ENCODE measurements at places on chromosomes 13 and 19.

- no peak for DNase-seq
These were observed 99.3 kb downstream of the DLEU7 start for GRCh38 chr13:50744116-50744660.

DNA sequence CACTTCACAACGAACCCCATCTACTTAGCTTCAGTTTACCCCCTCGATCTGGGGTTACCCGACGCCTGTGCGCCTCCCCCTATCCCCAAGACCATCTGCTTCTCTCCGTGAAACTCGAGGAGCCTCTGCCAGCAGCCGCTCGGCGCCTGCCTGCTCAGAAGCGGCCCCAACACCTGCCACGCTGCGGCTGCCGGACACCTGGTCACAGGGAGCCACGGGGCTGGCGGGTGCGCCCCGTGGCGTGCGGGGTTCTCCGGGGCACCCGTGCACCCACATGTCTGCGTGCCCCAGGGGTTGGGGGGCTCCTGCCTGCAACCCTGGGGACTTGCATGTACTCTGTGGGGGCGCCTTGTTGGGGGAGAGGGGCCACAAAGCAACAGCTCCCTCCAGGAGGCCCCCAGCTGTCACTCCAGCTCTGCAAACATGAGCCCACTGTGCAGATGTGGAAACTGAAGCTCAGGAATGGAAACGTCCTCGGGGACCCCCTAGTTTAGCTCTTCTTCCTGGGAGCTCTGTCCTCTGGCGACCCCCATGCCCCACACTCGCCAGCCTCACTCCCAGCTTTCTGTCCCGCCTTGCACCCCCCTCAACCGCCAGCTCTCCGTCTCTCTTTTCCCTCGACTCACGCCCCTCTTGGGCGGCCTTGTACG lies 7.0 kb upstream of the SEMA6B start:
- DNase-seq: no peak

- DNase-seq: no peak
These were observed 52.8 kb downstream of the COL4A2 start for GRCh38 chr13:110359840-110360301.

- no peak for DNase-seq
These were observed 268.4 kb downstream of the FOXO1 start for GRCh38 chr13:40398065-40398464.

GRCh38 chr19:46294494-46294893 lies 2.3 kb upstream of the HIF3A start:
- no peak for DNase-seq

GRCh38 chr19:19591133-19591825 lies 27.2 kb downstream of the PBX4 start:
- DNase-seq: no peak

- no peak for DNase-seq
These were observed 5.3 kb downstream of the ZNF557 start for GRCh38 chr19:7074705-7075282.

DNA sequence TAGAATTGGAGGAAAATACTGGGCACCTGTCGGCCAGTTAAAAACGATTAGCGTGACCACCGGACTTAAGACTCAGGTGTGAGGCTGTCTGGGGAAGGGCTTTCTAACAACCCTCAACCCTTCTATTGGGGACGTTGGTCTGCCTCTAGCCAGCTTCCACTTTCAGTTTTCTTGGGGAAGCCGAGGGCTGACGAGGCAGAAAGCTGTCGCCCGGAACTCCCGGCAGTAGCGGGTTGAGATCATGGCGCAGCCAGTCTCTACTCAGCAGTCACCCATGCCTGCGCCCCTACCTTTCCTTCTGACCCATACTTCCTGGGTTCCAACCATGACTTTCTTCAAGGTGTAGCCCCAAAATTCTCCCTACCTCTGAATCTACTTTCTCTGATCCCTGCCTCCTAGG lies 1424.1 kb downstream of the SLITRK1 start:
- DNase-seq: no peak

GRCh38 chr19:53880711-53881481 lies 1.1 kb upstream of the PRKCG start:
- no peak for DNase-seq

DNA sequence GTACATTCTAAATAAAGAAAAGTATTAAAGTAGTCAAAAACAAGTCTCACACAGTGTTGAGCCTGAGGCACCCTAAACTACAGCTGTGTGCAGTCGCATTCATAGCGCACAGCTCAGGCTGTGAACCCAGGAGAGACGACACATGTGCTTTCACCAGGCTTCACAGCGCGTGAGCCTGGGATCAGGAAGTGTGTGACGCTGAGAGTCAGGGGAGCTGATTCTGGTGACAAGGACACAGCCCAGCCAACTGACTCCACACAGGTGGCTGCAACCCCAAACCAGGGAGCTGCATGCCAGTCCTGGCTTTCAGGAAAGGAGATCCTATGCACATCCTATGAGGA lies 41.6 kb downstream of the COL4A1 start:
- peak; percentile 33 for DNase-seq

- DNase-seq: no peak
These were observed 5.6 kb downstream of the LIPE start for GRCh38 chr19:42421591-42422031.

DNA sequence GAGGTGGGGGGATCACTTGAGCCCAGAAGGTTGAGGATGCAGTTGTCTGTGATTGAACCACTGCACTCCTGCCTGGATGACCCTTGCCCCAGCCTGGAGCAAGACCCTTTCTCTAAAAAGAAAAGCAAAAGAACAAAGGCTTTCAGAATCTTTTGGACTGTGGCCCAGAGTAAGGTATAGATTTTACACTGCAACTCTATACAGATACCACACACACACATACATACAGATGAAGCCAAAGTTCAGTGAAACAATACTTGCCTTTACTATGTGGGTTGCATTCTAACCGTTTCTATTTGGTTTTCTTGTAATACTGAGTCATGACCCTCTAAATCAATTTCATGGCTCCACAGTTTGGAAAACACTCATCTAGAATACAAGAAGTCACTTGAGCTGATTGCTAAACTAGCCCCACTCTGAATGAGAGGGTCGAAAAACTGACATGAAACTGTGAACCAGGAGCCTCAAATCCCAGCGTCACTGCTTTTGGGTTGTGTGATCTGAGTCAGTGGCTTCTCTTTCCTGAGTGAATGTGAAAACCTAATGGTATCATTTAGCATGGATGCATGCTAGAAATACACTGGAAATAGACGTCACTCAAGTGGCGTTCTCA lies 756.1 kb downstream of the UQCRFS1 start:
- no peak for DNase-seq

GRCh38 chr13:89862691-89863036 lies 1484.8 kb upstream of the MIR17HG start:
- DNase-seq: no peak

DNA sequence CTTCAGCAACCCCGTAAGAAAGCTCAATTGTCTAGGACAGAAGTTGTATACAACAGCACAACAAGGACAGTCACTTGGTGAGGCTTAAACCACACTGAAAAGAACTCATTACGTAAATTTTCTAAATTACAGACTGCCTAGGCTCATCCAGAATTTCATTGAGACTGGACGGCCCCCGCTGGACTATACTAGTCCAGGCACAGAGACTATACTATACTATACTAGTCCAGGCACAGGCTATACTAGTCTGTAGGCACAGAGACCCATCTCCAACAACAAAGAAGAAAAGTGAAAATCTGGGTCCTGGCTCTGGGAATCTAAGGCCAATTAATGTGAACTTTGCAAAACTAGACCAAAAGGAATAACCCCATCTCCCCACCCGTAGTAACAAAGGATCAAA lies 700 bp downstream of the ZNF816 start:
- no peak for DNase-seq

- peak; percentile 67 for DNase-seq
These were observed 1.7 kb downstream of the GTF3A start for GRCh38 chr13:27425918-27426630.

GRCh38 chr19:23262920-23263319 lies 12.7 kb upstream of the ZNF724 start:
- DNase-seq: no peak

- DNase-seq: no peak
These were observed 12.5 kb downstream of the NLRP8 start for GRCh38 chr19:55959996-55960675.

GRCh38 chr13:20360041-20360491 lies 127.9 kb upstream of the GJB6 start:
- no peak for DNase-seq

- DNase-seq: no peak
These were observed 599 bp downstream of the ZIC2 start for GRCh38 chr13:99982036-99982730.

GRCh38 chr19:40529093-40529954 lies 47.3 kb upstream of the SHKBP1 start:
- DNase-seq: peak; percentile 87

- no peak for DNase-seq
These were observed 5.3 kb upstream of the KPTN start for GRCh38 chr19:47489072-47489914.

DNA sequence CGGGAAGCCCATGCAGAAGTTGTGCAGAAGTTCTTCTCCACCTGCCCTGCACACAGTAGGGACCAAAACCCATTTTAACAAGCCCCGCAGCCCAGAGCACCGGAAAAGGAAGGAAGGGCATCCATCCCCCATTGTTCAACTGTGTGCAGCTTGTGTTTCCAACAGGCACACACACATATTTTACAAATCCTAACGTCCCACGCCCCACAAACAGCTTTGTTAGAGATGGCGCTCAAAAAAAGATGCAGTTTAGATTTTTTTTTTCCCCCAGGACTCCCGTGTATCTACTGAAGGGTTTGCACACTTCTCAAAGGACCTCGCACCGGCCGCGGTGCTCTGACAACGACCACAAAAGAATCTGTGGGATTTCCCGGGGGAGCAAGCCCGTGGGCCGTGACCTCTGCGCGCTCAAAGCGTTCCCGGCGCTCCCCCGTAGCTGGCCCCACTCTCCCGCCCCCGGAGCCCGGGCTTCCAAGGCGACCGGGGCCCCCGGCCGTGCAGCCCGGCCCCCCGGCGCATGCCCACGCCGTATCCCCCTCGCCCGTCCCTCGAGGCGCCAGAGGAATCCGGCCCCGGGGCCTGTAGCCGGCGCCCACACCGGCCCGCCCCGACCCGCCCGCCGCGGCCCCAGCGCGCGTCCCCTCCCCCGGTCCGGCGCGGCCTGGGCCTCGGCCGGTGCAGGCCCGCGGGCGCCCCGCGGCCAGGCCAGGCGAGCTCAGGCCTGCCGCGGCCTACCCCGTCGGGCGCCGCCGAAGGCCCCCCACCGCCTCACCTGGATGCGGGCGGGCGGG lies 523 bp downstream of the ELAVL1 start:
- DNase-seq: no peak

- DNase-seq: no peak
These were observed 9.5 kb upstream of the ERVV-1 start for GRCh38 chr19:53004242-53004641.

GRCh38 chr19:39183104-39183503 lies 13.7 kb upstream of the NCCRP1 start:
- no peak for DNase-seq

DNA sequence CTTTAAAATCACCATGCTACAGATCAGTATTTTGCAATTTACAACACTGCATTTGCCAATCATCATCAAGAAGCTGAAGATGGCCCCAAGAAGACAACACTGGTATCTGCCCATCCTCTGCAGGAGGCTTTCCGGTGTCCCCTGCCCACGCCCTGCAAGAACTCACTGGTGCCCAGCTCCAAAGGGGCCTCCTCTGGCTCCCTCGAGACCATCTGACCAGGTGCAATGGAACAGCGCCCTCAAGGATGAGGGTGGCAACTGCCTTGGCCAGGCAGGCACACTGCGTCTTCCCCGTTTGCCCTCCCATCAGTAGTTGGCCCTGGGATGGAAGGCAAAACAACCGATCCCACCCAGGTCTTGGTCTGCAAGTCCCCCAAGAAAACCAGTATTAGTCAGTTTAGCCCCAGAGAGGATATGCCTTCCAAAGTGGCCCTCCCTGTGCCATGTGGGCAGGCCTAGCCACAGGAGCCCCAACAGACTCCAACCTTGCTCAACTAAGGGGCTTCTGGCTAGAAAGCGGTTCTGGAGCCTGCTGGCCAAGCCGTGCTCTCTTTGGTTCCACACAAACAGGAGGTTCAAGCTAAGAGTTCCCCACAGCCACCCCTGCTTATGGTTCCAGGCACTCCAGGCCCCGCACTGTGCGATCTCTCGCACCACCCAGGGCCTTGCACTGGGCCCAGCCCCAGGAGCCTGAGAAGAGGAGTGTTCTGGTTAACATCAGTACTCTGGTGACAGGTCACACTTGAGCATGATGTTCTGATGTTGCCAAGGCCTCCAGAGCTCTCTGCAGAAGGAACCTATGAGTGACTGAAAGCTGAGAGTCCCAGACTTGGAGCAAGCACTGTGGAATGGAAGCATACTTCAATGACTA lies 4.7 kb downstream of the PCID2 start:
- no peak for DNase-seq

DNA sequence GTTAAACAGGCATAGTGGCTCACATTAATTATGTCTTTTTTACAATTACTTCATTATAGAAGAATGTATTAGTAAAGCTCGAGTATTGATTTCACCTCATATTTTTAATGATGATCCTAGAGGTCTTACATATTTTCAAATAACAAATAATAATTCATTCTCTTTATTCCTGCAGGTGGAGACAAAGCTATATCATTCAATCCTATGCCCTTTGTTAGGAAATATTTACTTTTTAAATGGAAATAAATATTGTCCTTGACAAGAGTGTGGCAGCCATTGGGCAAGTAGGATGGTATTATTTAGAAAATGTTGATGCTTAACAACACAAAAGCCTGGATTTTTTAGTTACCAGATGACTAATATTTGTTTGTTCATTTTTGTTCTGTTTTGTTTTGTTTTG lies 127.6 kb downstream of the COG6 start:
- DNase-seq: no peak

DNA sequence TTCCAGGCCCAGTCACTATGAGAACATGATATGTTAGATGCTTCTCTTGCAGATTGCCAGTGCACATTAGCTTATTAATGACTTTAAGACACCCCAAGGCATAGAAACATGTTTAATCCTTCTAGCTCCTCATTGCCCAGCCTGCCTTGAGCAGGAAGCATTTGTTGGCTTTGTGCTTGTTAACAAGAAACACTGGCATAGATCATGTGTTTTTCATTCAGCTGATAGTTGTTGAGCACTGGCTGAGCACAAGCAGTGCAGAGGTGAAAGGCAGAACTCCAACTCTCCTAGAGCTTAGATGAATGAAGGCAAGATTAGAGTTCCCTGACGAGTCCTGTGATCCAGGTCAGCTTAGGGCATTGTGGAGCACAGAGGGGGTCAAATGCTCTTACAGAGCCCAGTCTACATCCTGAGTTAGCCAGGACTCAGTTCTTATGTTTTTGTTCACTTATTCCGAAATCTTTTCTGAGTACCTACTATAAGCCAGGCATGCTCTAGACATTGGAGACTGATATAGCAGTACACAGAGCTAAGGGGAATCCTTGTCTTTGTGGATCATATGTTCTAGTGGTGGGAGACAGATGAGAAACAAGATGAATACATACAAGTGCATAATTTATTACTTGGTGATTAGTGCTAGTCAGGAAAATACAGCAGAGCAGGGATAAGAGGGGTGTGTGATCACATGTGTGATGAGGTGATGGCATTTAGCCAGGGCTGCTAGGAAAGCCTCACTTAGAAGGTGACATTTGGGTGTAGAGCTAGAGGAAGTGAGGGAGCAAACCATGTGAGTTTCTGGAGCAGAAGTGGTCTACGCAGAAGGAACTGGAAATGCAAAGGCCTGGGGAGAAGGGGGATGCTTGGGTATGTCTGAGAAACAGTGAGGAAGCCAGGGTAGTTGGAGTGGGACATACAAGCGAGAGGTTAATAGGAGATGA lies 101.2 kb downstream of the WASF3 start:
- peak; percentile 32 for DNase-seq

Data from DMS153 (cell line).